ENCODE measurements at places on chromosomes 6 and 20.
A peak's percentile ranks its signal among the peaks of the same experiment; 100 is the strongest.

DNA sequence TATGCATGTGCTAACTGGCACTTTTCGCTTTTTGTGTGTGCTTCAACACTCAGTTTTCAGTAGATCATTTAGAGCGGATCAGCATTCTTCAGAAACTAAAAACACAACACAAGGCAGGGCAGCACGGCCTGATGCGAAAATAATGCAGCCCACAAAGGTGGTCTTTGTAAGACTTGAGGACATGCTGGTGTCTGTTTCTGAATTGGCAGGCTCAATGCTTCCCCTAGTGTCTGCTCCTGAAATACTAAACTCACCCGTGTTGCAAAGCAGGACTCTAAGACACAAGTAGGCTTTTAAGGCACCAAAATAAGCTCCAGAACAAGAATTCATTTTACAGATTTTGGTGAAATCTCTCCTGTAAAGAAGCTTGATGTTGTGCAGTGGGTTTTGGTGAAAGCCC lies 676.5 kb downstream of the TENT5A start:
- DNase-seq: peak; percentile 29

GRCh38 chr20:40686893-40687292 lies 2.1 kb downstream of the MAFB start:
- DNase-seq: no peak

DNA sequence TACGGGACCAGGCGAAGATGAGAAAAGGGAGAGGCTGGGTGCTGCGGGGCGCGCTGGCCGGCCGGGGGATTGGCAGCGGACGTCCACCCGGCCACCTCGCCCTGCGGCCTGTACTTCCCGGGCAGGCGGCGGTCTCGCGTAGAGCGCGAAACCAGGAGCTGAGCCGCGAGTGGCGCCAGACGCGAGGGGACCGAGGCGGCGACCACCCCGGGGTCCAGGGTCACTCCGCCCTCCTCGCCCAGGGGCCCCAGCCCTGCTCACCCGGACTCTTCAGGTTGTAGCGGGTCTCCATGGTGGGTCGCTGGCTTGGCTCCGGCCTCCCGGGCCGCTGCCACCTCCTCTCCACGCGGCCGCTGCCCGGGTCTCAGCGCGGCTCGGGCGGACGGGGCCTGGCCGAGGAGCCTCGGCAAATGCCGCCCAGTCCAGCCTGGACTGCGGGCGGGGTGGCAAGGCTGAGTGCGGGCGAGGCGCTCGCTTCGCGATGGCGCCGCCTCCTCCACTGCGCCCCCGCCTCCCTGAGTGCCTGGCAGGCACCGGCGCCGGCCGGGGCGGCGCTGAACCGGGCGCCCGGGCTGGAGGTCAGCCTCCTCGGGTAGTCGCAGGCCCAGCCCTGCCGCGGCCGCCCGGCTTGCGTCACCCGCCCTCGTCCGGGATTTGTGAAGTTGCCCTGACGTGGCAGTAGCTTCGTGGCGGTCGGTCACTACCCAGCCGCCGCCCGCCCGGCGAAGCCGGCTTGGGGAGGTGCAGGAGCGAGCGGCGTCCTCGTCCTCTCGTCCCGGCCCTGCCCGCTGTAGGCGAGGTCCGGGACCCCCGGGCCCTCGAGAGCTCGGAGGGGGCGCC lies at the start of gene UBE2J1:
TSS of gene UBE2J1 (minus strand) at position 445 of the 840 bp plus-strand sequence. CDS start at position 292, 153 bp downstream.
- DNase-seq: peak; percentile 84

- DNase-seq: no peak
These were observed 70.8 kb upstream of the SASH1 start for GRCh38 chr6:148271711-148272439.

DNA sequence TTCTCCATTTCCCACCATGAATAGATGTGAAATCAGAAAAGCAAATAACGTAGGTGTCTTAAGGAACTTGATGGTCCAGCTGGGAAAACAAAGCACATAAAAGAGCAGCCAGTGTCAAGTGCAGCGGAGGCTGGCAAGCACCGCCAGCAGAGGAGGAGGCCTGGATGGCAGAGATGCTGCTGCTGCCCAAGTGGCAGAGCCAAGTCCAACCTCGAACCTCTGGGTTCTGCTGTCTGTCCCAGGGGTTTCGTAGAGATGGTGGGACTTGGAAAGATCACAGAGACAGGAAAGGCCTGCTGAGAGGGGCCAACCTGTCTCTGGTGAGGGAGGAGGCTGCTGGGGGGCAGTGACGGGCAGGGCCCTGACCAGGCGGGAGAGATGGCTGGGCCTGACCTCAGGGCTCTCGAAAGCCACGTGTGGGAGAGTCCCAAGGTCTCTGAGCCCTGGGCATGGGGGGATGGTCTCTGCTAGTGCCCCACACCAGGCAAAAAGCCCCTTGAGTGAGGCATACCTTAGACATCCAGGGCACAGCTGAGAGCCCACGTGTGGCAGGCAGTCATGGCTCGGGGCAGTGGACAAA lies 77.3 kb downstream of the TCP11 start:
- DNase-seq: no peak

DNA sequence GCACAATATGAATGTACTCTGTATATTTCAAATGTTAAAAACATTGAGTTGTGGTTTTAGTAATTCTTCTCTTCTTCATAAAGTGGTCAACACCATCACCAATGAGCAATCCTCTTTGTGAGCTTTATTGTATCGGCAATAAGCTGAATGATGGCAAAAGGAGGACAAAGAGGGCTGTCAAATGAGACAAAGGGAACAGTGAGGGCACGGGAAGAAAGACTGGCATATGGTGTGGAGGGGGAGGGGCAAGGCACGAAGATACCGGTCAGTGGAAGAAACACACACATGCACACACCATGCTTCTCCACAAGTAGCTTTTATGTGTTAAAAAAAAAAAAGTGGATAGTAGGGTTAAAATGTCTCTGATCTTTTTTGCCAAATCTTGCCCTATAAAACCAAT lies 506.8 kb upstream of the CITED2 start:
- DNase-seq: no peak

- DNase-seq: peak; percentile 41
These were observed 148.1 kb downstream of the CEBPB start for GRCh38 chr20:50338479-50339391.

GRCh38 chr6:127032971-127033370 lies 85.5 kb upstream of the RSPO3 start:
- DNase-seq: no peak

- no peak for DNase-seq
These were observed 49.6 kb downstream of the TCP11 start for GRCh38 chr6:35091346-35092083.

- no peak for DNase-seq
These were observed 55.8 kb upstream of the MAFB start for GRCh38 chr20:40744818-40745175.

DNA sequence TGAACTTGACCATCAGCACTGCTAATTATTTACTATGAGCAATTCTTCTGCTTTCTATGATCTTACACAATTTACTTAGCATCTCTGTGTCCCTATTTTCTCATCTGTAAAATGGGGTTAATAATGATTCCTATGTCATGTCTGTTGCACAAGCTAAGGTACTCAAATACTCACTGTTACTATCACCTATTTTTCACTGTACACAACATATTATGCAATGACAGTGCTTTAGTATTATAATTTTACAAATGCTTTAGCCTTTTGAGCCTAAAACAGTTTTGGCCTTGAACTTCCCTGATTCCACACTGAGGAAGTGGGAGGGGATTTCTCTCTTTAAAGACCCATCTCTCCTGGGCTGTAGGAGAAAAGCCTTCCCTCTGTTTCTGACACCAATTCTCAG lies 36.9 kb upstream of the THEMIS start:
- no peak for DNase-seq

GRCh38 chr6:85747093-85747492 lies 104.4 kb upstream of the SYNCRIP start:
- DNase-seq: no peak

- DNase-seq: no peak
These were observed 38.5 kb upstream of the TGM6 start for GRCh38 chr20:2342243-2342642.

- no peak for DNase-seq
These were observed 659 bp downstream of the PRDM1 start for GRCh38 chr6:106086814-106087175.

- DNase-seq: no peak
These were observed 76.0 kb downstream of the ADTRP start for GRCh38 chr6:11702500-11703130.

DNA sequence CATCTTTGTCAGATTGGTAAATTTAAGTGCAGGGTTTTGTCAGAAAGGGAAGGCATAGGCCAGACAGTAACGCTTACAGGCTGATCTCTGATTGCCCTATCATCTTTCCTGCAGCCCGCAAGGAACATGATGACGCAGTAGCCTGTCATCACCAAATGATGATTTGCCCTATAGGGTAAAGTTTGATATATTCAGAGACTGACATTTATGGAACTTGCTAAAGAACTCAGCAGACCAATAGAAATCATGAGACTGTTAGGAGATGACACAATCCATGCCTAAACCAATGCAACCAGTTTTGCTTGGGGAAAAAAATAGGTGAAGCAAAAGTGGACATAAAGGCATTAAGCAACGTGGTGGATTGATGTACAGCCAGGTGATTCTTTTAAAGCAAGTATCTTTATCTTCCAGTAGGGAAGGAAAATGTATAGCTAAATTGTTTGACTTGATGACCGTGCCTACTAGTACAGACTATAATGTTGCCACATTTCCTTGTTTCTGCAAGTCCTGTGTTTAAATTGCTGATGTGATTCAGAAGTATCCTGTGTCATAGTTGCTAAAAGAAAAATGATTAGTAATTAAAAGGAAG lies 2.4 kb downstream of the NUS1 start:
- DNase-seq: no peak
